ENCODE measurements at places on chromosomes 11 and 22. TPM values are rescaled to one million over a fixed set of nuclear protein-coding genes. Genes with fewer than 3 reads are reported as not detected.

PAX6 gene
- 0.07 TPM for total RNA-seq

CEP126 gene
- 2.0 TPM for total RNA-seq

PYGM gene
- total RNA-seq = 0.87 TPM

C1QTNF4 gene
- not detected for total RNA-seq

GVQW3 gene
- 3.7 TPM for total RNA-seq

All from activated CD4-positive, alpha-beta T cell treated with anti-CD3 and anti-CD28 coated beads for 36 hours (primary cell).